ENCODE measurements at places on chromosomes 12 and 14.

DNA sequence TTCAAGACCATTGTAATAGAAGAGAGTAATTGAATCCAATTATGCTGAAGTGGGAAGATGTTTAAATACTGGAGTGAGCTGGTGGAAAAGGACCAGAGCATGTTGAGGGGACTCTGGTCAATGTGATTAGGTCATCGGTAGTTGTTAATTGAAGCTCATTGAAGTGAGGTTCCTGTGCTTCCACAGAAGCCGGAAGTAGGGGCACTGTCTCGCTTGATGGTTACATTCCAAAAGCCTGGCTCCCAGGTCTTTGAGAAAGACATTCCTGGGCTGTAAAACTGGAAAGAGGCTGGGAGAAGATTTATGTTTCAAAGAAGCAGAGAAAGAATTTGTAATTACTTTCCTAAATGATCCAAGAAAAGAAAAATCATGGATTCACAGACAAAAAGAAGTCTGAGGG, 12.3 kb upstream of the CLECL1 start:
- DNase-seq: no peak

- peak; percentile 82 for DNase-seq
Observed at GRCh38 chr12:124422570-124423523, 128.0 kb downstream of the RFLNA start.

- DNase-seq: no peak
Observed at GRCh38 chr12:1584326-1584725, 10.1 kb downstream of the FBXL14 start.

GRCh38 chr12:31246470-31246850, 79.5 kb downstream of the SINHCAF start:
- DNase-seq: no peak

- DNase-seq: peak; percentile 82
Observed at GRCh38 chr14:23154964-23155587, 28.4 kb downstream of the SLC7A8 start.

DNA sequence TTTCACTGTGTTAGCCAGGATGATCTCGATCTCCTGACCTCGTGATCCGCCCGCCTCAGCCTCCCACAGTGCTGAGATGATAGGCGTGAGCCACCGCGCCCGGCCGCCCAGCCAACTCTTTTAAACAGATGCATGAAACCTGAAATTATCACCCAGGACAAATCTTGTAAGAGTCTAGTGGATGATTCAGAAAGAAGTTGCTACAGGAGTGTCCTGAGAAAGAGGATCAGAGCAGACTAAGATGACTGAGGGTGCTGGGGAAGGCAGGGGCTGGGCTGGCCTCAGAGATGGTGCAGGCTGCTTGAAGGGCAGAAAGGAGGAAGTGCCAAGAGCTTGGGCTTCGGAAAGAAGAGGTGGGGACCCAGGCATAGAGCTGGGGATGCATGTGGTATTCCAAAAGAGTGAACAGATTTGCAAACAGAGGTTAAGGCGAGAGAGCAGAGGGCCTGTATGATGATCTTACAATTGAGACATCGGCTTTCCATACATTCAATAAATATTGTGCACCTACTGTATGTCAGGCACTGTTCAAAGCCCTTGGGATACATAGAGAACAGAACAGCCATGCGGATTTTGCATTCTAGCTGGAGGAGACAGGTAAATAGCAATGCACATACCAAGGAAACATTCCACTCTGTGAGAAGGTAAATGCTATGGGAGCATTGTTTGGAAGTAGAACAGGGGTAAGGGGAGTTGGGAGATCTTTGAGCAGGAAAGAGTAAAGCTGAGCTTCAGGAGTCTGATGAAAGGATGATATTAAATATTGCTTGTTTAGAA, 7.4 kb upstream of the CD9 start:
- DNase-seq: no peak

DNA sequence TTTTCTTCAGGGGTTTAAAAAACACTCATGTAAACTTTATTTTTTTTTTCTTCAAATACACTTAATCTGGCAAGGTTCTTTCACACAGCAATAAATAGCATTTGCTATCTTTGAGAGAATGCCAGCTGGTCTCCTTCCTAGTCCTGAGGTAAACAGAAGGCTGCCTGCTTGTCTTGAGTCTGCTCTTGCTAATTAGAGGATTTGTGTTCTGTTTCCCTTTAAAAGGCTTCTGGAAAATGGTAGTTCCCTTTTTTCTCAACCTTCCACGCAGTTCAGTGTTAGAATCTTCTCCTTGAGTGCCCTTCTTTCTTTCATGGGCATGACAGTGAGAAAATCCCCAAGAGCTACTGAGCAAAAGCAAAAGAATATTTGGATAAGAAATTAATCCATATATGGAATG, 92.3 kb upstream of the DCN start:
- no peak for DNase-seq

DNA sequence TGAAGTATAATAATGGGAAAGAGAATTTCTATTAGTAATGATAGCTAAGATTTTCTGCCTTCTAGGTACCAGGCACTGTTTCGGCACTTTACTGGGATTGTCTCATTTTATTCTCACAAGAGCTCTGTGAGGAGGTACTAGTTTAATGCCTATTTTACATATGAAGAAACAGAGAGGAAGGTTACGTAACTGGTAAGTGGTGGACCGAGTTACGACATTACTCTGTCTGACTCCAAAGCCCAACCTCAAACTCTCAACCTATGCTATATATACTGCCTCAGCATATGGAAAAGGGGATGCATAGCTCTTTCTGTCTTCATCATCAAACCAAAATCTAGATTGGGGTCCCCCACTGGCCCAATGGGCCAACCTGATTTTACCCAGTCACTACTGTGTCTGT, 133.5 kb downstream of the KTN1 start:
- DNase-seq: no peak

DNA sequence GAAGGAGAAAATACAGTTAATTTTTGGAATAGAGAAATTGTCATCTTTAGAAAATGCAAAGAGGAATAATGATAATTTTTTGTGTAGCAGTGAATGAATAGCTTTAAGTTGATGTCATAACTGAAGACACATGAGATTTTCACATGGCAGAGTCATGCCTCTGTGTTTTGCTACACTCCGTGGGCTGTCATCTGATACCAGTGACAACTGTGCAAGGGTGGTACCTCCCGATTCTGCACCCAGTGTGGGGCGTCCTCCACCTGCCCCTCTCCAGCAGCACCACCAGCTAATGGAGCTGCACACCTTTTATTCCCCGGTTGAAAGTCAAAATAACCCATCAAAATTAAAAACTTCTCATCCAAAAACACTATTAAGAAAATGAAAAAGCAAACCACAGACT, 47.2 kb downstream of the ANKRD9 start:
- no peak for DNase-seq

GRCh38 chr12:108635201-108635996, 1.7 kb upstream of the SELPLG start:
- DNase-seq: no peak

GRCh38 chr12:42766754-42767153, 177.2 kb upstream of the PRICKLE1 start:
- DNase-seq: no peak

DNA sequence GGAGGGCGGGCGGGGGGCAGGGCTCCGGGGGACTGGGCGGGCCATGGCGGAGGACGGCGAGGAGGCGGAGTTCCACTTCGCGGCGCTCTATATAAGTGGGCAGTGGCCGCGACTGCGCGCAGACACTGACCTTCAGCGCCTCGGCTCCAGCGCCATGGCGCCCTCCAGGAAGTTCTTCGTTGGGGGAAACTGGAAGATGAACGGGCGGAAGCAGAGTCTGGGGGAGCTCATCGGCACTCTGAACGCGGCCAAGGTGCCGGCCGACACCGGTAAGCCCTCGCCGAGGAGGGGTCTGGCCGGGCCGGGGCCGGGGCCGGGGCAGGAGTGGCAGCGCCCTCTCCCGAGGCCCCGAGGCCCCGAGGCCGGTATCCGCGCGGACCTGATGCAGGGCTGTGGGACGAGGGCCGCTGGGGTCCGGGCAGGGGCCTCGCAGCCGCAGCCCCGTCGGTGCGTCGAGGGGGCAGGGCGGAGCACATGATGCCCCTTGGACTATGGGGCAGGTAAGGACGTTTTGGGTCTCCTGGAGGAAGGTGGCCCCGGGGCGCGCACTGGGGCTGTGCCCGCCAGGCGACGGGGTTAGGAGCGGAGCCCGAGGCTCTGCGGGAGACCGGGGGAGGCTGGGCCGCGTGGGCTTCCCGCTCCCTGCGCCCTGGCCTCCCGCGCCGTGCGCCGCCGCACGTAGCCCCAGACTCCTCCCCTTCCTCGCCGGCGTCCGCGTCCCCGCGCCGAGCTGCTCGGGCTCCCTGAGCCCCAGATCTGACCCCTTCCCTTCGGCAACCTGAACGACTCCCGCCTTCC, at the start of gene TPI1:
Gene TPI1, plus strand, starts transcription at position 119 of the 798 bp plus-strand sequence. Its CDS starts 36 bp downstream, at position 155.
- DNase-seq: peak; percentile 27

- DNase-seq: no peak
Observed at GRCh38 chr14:37051153-37051552, 121.3 kb downstream of the SLC25A21 start.

DNA sequence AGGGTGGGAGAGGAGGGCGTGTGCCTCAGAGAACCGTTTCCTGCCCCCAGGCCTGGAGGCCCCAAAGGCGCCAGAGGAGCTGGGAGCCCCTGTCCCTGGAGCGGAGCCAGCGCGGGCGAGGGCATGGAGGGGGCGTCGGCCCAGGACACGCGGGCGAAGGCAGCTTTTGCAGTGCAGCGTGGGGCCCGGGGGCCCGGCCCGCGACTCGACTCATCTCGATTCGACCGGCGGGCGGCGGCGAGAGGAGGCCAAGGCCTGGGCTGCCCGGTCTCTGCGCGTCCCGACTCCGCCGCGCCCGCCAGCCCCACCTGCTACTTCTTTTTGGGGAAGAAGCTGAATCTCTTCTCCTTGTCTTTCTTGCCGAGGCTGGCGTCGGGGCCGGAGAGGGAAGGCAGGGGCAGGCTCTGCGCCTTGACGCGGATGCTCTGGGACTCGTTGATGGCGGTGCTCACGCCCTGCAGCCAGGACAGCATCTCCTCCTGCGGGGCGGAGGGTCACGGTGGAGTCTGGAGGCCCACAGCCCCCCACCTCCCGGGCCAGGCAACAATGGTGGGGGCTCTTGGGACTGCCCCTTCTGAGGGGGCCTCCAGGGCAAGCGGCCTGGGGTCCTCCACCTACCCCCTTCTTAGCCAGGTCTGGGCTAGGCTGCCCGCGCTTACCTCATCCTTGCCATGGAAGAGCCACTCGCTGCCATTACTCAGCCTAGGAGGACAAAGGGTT, 44.9 kb downstream of the PLEKHG3 start:
- no peak for DNase-seq

DNA sequence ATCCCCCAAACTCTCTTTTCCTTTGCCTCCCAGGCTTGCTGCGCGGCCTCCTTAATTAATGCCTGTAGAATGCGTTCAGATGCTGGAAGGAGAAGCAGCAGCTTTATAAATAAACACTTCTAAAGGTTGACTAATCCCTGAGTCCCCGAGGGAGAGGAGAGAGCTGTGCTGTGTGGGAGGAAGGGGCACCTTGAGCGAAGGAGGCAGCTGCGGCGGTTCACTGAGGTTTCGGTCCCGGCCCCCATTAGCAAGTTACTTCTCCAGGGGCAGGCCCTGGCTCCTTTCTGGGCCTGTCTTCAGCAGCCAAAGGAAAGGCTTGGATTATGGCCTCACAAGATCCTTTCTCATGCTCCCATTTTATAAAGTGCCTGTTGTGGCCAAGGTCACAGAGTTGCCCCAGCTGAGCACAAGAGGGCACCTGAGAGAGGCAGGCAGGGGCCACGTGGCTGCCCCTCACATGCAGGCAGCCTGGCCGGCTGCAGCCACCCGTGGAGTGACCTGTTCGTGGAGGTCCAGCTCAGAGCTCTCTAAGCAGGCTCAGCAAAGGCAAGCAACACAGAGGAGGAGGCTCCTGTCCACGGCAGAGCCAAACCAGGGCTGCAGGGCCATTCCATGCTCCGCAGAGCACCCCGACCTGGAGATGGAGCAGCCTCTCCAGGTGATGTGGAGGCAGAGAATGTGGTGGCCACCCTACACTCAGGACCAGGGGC, 15.0 kb upstream of the CACNA2D4 start:
- peak; percentile 6 for DNase-seq

GRCh38 chr14:32666308-32666707, 272.4 kb upstream of the NPAS3 start:
- no peak for DNase-seq

DNA sequence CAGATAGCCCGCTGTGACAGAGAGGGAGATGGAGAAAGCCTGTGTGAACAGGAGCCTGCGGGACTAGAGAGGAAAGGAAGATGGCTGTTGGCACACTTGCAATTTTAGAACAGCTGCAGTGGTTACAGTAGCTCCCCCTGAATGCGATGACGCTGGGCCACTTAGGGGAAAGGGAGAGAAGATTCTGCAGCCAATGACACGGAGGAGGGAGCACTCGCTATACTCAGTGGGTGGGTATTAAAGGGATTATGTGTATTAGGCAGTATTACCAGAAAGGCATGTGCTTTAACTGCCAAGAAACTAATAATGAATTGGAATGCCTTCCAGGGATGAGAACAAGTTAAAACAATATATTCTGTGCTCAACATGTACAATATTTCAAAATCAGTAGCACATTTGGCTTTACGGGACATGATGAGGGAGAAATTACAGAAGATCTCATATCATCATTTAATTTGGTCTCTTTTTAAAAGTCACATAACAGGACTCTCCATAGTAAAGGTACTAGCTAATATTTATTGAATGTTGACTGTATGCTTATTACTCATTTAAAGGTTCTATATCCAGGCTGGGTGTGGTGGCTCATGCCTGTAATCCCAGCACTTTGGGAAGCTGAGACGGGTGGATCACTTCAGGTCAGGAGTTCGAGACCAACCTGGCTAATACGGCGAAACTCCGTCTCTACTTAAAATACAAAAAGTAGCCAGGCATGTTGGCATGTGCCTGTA, 35.9 kb upstream of the FOS start:
- DNase-seq: peak; percentile 34

DNA sequence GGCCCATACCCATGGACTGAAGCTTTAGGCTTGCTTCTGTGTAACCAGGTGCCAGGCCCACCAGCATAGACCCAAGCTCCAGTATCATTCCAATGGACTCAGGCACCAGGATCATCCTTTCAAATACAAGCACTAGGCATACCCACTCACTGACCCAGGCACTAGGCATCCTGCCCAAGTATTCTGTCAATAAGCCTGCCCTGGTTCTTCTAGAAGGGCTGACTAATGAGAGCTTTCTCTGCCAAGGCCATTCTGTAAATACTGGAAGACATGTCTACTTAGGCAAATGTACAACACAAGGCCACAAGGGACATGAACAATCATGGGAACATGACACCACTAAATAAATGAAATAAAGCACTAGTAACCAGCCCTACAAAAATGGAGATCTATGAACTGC, 352.2 kb downstream of the FSCB start:
- DNase-seq: no peak
